ENCODE measurements at places on chromosomes 7 and 10.

- no peak for DNase-seq
Measured at GRCh38 chr10:91740353-91740924, 57.8 kb upstream of the TNKS2 start.

DNA sequence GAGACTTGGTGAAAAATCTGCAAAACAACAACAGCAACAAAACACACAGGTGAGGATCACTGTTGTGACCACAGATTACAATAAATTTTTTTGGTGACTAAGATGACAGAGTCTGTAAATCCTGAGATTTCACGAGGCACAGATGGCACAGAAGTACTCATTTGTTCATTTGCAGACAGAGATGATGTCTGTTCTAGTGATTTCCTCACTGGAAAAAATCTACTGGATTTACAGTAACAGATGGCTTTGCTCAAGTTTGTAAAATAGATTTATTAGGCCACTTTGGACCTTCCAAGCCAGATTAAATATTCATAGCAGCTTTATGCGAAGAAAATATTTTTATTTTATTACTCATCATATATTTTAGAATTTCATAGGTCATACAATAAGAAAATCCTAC, 113.5 kb upstream of the IL6 start:
- no peak for DNase-seq

DNA sequence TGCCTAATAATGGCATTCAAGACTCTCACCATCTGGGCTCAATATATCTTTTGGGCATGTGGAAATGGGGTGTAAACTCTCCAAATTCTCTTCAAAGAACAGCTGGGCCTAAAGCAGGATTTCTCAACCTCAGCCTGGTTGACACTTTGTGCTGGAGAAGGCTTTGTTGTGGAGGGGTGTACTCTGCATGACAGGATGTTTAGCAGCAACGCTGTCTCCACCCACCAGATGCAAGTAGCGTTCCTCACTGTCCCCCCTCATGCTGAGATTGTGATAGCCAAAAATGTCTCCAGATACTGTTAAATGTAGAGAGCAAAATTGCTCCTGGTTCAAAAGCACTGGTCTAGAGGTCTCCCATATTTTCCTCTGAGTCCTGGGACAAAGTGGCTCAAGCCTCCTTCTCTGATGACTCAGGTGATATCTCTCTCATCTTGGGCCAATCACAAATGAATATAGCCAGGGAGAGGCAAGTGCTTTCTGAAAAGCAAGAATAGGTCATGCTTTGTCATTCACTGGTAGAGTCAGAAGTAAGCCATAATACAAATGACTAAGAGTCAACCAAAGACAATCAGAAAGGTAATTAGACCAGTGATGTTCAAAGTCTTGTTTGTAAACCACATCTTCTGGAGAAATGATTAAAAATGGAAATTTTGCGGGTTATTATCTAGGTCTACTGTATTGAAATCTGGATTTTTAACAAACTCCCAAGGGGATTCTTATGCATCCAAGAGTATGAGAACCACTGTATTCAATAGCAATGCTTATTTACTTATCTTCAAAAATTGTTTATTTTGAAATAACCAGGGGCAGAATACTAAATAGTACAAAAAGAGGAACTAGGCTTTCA, 330.8 kb downstream of the PTEN start:
- no peak for DNase-seq

- no peak for DNase-seq
Measured at GRCh38 chr7:132044247-132044646, 487.8 kb upstream of the PODXL start.

GRCh38 chr7:88452646-88453045, 146.0 kb upstream of the STEAP4 start:
- DNase-seq: no peak
